ENCODE measurements at places on chromosomes 6 and 20.

DNA sequence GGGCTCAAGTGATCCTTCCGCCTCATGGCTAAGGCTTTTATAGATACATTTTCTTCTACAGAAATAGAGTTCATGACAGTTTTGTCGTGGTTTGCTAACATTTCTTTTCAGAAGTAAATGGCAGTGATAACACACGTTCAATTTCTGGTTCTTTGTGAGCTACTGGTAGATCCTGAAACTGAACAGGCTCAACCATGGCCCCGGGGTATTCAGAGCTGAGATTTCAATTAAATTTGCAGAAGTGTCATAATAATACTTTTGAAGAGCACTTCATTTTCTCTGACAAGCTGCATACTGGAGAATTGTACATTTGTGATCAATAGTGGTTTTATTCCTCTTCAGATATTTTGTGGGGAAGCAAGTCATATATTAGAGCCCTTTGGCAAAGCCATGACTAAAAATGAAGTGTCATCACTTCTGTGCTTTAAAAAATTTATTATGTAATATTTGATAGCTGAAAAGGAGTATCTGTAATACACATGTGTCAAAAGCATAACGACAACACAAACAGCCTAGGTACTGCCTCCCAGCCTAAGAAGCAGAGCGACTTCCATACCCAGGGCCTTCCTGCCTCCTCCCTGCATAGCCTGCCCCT lies 84.3 kb upstream of the SCP2D1 start:
- no peak for DNase-seq

GRCh38 chr6:113908801-113909200 lies 51.7 kb downstream of the MARCKS start:
- no peak for DNase-seq

- DNase-seq, result no peak
Observed at GRCh38 chr6:1809291-1809988, 199.7 kb downstream of the FOXC1 start.

GRCh38 chr6:134714679-134715078 lies 235.2 kb downstream of the ALDH8A1 start:
- DNase-seq, result no peak

- DNase-seq, result no peak
Observed at GRCh38 chr20:23684261-23684660, 4.6 kb downstream of the CST4 start.

GRCh38 chr6:73774311-73774774 lies 78.3 kb downstream of the CD109 start:
- DNase-seq, result no peak

GRCh38 chr6:502761-503160 lies 111.2 kb downstream of the IRF4 start:
- no peak for DNase-seq

- DNase-seq, result no peak
Observed at GRCh38 chr20:59668926-59669850, 64.8 kb downstream of the PHACTR3 start.

GRCh38 chr6:93209358-93209757 lies 210.0 kb downstream of the EPHA7 start:
- DNase-seq, result no peak

DNA sequence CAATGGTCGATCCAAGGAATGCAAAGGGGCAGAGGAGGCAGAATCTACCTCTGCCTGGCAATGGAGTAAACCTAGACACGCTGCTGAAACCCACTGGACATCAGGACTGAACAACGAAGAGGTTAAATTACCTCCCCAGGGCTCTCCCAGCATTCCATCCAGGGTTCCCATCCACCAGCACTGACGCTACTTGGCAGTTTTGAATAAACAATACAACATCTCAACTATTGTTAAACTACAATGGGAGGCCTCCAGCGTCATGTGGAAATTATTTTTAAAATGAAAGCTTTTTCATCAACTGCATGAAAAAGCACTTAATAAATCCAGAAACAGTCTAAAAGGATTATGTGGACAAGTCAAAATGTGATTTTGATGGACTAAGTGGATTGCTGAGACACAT lies 96.8 kb upstream of the NHSL1 start:
- no peak for DNase-seq

DNA sequence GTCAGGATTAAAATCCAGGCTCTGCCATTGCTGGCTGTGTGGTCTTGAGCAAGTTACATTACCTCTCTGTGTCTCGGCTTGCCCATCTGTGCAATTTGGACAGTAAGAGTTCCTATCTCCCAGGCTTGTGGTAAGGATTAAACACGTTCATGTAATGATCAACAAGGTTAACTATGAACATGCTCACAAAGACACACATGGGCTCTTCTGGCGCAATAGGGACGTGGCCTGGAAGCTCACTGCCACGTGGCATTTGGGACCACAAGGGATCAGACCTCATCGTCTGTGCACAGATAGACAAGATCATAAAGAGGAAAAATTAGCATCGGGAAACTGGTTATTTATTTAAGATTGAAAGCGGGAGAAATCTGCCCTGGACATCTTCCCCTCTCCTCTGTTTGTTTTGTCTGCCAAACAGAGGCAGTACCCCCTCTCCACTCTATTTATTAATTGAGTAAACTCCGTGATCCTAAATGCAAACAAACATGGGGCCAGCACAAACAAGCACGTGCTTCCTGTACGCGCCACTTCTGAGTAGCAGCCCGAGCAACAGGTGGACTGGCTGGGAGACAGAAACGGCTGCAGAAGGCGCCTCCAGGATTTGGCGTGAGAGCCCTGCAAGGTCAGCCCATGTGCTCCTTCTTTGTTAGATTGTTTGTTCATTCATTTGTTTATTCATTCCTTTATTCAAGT lies 95.0 kb downstream of the CDH26 start:
- DNase-seq, result no peak

GRCh38 chr6:2502096-2502997 lies 248.4 kb downstream of the MYLK4 start:
- DNase-seq, result no peak

DNA sequence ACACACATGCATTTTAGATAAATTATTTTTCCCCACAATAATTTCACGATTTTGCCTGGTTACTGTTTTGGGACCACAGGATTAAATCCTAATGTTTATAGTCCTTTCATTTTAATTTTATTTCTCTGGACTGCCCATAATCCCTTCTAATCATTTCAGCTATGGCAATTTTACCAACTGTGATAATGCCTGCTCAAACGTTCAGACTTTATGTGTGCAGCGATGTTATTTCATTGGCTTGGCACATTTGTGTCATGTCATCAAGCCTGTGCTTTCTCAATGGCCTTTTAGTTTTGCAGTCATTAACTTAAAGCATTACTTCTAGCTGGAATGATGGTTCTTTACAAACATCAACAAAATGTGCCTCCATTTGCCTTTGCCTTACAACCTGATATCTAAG lies 140.6 kb upstream of the HSF2 start:
- no peak for DNase-seq

DNA sequence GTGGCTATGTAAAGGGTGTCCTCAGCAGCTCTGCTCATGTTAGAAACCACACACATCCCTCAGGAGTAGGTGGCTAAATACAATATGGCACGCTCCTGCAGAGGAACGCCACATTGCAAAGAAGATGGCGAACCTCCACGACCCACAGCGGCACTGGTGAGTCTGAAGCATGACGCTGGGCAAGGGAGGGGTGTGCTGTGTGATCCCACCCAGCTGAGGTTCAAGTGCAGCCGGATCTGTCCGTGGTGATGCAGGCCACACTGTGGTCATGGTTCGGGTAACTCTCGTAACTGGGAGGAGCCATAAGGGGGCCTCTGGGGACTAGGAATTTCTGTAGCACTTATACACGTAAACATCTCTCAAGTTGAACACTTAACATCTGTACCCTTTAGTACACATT lies 23.4 kb upstream of the APMAP start:
- DNase-seq, result no peak

- no peak for DNase-seq
Observed at GRCh38 chr6:147205690-147206600, 1.7 kb downstream of the STXBP5 start.

- no peak for DNase-seq
Observed at GRCh38 chr6:36998723-36999038, 6.8 kb upstream of the FGD2 start.

- no peak for DNase-seq
Observed at GRCh38 chr6:16184551-16184950, 53.8 kb upstream of the GMPR start.

DNA sequence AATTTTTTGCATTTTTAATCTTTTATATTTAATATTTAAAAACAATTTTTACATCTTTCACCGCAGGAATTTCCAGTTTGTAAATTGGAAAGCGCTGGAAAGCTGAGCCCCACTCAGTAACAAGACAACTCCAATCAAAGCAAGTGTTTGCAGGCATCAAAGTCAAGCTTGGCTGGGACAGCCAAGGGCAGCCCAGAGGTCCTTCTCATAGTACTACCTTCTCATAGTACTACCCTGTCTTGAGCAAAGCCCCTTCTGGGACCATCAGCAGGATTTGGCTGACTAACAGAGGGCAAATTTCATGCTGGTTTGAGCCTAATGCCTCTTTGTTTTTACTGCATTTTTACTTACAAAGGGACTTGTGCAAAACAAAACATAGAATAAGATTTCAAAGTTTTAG lies 228.3 kb downstream of the SIM1 start:
- no peak for DNase-seq

DNA sequence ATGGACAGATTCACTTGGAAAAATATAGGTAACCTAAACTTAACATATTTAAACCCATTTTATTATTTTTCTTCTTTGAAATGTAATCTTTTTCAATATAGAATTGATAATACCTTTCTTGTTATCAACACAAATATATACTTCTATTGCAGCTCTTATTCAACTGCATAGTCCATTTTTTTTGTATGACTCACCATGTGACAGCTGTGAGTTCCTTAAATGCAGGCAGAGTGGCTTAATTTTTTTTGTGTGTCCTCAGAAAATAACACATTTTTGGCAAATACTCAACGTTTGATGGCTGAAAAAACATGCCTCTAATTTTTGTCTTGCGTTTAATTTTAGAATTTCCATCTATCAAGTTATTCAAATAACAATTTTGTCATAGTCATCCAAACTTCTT lies 454.8 kb downstream of the PHF3 start:
- DNase-seq, result no peak

DNA sequence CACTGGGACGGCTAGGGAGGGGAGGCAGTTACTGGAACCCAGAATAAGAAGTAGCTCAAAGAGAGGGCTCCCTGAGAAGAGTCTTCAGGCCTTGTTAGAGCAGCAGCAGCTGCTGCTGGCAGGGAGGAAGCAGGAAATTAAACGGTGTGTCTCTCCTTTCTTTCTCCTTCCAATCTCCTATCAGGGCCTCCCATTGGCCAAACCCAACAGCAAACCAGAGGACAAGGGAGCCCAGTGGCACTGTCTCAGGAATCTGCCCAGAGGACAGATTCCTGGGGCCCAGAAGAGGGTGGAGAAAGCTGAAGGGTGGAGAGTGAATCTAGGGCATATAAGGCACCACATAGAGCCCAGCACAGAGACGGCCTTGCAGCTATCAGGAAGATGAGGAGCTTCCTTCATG lies 10.2 kb downstream of the BTN3A1 start:
- DNase-seq, result no peak

GRCh38 chr20:47865912-47866311 lies 80.6 kb upstream of the SULF2 start:
- DNase-seq, result no peak

DNA sequence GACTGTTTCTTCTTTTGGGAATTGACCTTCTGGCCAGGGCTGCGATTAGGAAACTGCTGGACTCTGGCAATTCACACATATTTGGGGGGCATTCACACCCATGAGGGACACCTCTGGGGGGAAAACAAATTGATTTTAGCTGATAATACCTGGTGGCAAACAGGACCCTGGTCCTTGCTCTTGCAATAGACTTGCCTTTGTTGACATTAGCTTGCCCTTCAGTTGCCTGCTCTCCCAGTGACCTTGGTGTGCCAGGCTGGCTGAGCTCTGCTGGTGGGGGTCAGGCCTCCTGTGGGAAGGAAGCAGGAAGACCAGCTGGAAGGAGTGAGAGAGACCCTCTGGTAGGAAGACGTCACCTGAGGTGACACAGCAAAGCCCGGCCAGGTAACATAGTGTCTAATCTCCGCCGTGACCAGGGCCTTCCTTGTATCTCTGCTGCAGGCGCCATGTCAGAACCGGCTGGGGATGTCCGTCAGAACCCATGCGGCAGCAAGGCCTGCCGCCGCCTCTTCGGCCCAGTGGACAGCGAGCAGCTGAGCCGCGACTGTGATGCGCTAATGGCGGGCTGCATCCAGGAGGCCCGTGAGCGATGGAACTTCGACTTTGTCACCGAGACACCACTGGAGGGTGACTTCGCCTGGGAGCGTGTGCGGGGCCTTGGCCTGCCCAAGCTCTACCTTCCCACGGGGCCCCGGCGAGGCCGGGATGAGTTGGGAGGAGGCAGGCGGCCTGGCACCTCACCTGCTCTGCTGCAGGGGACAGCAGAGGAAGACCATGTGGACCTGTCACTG lies 5.3 kb downstream of the CDKN1A start:
- DNase-seq, result no peak

DNA sequence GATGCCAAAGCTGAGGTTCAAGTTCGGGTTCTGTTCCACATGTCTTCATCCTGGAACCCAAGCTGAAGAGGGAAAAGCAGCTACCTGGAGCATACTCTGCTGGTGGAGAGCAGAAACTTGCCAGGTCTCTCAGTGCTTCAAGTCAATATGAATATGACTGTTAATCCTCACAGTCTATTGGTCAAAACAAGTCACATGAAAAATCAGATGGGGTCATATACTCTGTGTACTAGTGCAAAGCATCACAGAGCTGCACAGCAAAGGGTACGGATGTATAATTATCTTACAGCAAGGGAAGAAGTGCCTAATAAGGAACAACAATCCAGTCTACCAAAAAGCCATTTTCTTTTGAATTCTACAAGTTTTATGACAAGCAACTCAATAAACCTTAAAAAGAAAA lies 11.6 kb downstream of the NCOA7 start:
- no peak for DNase-seq

GRCh38 chr20:8667306-8667705 lies 401.6 kb upstream of the PLCB4 start:
- no peak for DNase-seq

DNA sequence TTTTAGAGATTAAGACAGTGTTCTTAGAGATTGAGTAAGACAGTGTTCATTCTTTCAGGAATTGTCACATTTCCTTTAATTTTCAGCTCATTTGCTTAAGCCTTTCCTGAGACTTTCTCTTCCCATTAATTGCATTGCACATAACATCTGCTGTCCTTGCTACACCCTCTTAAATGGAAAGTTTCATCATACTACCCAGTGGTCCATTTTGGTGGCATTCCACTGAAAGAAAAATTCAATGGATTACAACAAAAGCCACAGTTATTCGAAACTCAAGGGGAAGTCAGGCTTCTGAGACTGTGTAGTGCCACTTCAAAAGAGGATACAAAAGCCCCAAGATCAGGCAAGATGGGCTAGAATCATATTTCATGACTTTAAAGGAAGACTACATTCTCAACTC lies 64.0 kb downstream of the RSPO3 start:
- no peak for DNase-seq

All from NCI-H1694 treated with DMSO at 0.1 percent for 48 hours (cell line).